ENCODE measurements at places on chromosomes 6 and 20. TPM values are rescaled to one million over a fixed set of nuclear protein-coding genes. Genes with fewer than 3 reads are reported as not detected.

Gene MAP3K4
- 18.0 TPM for total RNA-seq

Gene ID4
- 69.8 TPM for total RNA-seq

Gene DNMT3B
- total RNA-seq: 52.7 TPM

Gene NKAIN4
- total RNA-seq: 5.0 TPM

Gene RAET1G
- total RNA-seq: not detected

Gene HCK
- total RNA-seq: not detected

Gene SLPI
- total RNA-seq: 1.5 TPM

Gene BPIFB4
- total RNA-seq: not detected

Gene APMAP
- 132 TPM for total RNA-seq
